ENCODE measurements at places on chromosomes 11 and 22.
A peak's percentile ranks its signal among the peaks of the same experiment; 100 is the strongest.

DNA sequence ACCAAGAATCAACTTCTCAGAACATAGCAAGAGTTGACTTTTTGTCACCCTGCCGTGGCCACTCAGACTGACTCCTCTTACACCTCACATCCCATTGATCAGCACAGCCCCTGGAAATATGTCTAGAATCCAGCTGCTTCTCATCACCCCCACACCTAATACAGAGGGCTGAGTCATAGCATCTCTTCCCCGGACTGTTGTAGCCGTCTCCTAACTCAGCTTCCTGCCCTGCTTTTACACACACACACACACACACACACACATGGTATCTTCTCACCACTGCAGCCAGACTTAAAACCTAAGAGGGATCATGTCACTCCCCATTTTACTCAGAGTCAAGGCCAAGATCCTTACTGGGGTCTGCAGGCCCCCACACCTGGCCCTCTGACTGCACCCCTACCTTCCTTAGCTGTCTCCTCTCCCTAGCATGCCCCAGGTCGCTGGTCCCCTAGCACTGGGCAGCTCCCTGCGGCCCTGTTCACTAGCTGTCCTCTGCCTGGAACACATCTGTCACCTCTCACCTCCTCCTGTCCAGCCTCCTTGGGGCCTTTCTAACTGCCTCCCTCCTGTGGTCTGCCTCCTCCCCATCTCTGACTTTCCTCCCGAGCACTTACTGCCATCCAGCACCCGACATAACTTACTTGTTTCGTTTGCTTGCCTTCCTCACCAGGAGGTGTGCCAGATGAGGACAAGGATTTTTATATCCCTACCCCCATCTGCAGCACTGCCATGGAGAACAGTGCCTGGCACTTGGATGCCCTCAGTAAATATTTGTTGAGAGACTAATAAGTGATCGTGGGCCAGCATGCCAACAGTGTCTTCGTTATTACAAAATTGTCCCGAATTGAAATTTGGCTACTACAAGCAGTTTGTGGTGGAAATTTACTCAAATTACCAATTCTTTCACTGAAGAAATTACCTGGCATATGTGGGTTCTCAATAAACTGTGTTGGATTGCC is 61.9 kb downstream of the BMAL1 start:
- DNase-seq: peak; percentile 26

- DNase-seq: no peak
Measured at GRCh38 chr22:24329453-24329852, 58.8 kb downstream of the SPECC1L start.

DNA sequence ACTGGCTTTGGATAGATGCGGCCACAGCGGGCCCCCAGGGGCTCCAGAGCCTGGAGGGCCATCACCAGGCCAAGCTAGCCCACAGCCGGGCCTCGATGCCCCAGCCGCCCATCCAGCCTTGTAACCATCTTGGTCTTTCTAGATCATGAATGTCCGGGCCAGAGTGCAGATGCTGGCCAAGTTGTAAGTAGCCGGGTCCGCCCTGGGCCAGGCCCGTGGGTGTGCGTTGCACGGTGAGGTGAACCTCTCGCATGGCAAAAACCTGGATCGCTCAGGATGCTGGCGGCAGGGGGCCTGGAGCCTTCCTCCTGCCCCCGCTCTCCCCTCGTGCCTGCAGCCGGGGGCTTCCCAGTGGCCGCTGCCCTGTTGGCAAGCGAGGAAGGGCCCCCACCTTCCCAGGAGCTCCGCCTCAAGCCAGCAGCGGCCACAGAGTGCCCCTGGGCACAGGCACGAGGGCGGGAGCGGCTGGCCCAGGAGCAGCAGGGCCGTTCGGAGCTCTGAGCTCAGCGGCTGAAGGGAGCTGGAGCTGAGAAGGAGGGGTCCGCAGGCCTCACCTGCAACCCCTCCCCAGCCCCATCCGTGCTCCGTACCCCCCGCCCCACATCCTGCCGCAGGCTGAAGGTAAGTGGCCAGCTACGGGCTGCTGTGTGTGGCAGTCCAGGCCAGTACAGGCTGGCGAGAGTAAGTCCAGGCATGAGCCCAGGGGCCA is 10.9 kb upstream of the MRPL23 start:
- DNase-seq: no peak

GRCh38 chr11:118997627-118998387 is at the start of gene CENATAC:
TSS of gene CENATAC (plus strand) at chr11:118998138. CDS start at chr11:118998198, 60 bp downstream.
- DNase-seq: peak; percentile 89

DNA sequence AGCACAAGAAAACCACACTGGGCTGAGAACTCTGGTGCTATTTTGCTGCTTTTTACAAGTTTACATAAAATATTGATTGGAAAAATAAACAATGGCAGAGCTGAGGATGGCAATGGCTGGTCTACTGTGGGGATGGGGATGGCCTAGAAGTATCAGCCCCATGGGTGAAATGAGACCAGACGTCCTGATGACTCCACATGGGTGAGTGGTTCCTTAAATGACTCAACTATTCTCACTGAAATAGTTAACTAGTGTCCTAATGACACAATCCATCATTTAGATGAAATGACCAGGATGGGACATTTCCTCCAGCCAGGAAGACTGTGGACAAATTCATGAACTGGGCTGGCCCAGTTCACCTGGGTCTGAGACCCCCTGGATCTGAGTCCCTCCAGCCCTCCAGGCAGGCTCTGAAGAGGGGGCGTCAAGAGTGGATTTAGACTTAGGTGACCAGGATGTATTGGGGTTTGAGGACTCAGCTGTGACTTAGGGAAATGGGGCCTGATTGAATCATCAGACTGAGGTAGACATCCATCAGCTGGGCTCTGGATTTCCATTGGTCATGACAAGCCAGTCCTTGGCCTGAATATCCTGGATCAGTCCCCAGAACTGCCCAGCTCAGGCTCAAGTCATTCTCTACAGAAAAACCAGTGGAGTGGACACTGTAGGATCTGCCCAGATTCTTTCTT is 98.2 kb upstream of the IGLL5 start:
- DNase-seq: no peak

GRCh38 chr11:15859411-15859810 is 496.9 kb downstream of the SOX6 start:
- DNase-seq: no peak

- DNase-seq: no peak
Measured at GRCh38 chr11:112087212-112087611, 539 bp downstream of the SDHD start.

- DNase-seq: no peak
Measured at GRCh38 chr22:23997092-23997491, 8.2 kb downstream of the GSTT4 start.

GRCh38 chr11:71488681-71489270 is 35.8 kb downstream of the NADSYN1 start:
- no peak for DNase-seq

- no peak for DNase-seq
Measured at GRCh38 chr11:34546511-34547209, 33.1 kb upstream of the ELF5 start.

- DNase-seq: no peak
Measured at GRCh38 chr22:17303840-17304779, 65.2 kb upstream of the CECR2 start.

DNA sequence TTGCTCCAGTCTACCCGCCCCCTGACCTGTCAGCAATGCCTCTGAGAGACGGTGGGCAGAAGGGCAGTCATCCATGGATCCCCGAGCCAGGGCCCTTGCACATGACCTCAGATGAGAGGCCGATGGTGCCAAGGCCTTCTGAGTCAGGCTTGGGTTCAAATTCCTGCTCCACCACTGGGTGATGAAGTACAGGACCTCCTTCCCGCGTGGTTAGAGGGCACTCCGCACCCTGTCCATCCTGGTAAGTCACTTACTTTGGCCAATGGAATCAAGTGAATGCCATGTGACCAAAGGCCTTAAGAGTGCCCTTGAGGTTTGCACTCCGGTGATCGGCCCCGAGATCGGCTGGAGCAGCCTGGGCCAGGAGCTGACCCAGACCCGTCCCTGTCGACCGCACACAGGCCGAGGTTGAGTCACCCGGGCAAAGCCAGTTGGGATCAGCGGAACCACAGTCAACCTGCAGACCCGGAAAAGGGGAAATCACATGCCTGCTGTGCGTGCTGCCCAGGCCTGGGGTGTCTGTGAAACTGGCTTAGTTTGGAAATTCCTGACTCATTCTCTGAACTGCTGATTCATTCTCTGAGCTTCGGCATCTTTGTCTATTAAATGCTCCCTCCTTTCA is 48.9 kb downstream of the RTL6 start:
- DNase-seq: peak; percentile 63

DNA sequence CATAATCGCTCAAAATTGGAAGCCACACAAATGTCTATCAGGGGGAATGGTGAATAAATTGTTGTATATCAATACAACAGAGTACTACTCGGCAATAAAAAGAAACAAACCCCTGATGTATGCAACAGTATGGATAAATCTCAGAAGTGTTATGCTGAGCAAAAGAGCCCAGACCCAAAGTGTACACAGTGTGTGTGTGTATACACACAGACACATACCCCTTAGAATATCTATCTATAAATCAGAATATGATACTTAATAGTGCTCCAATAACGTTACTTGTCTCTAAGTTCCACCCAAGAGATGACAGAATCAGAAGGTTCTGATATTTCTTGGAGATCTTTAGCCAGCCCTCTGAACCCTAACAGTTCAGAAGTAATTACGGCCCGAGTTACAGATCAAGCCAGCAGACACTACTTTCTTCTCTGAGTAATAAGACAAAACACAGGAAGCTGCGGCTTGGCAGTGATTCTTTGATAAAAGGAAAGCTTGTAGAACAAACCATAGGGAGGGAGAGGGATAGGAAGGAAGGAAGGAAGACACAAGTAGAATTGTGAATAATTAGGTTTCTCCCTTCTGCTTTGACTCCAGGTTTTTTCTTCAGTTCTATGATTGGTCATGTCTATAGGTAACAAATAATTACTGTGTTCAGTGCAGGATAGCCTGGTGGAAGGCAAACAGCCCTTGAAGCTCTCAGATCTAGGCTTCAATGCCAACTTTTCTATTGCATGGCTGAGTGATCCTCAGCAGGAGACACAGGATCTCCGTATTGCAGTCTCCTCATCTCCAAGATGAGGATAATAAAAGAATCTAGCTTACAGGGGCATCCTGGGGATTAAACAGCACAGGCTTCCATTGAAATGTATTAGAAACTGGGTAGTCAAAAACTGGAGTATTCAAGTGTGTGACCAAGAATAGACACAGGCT is 75.6 kb upstream of the TEAD1 start:
- DNase-seq: no peak

GRCh38 chr11:69560141-69560790 is 78.8 kb downstream of the LINC01488 start:
- DNase-seq: no peak

- no peak for DNase-seq
Measured at GRCh38 chr11:83054001-83054400, 17.7 kb downstream of the RAB30 start.

- no peak for DNase-seq
Measured at GRCh38 chr11:121592708-121593107, 139.9 kb upstream of the SORL1-AS1 start.

- DNase-seq: no peak
Measured at GRCh38 chr22:37016134-37016910, 2.9 kb downstream of the TST start.

- DNase-seq: no peak
Measured at GRCh38 chr22:22960307-22960706, 72.7 kb downstream of the IGLL5 start.

GRCh38 chr11:12070446-12071267 is 39.7 kb upstream of the MICAL2 start:
- no peak for DNase-seq

DNA sequence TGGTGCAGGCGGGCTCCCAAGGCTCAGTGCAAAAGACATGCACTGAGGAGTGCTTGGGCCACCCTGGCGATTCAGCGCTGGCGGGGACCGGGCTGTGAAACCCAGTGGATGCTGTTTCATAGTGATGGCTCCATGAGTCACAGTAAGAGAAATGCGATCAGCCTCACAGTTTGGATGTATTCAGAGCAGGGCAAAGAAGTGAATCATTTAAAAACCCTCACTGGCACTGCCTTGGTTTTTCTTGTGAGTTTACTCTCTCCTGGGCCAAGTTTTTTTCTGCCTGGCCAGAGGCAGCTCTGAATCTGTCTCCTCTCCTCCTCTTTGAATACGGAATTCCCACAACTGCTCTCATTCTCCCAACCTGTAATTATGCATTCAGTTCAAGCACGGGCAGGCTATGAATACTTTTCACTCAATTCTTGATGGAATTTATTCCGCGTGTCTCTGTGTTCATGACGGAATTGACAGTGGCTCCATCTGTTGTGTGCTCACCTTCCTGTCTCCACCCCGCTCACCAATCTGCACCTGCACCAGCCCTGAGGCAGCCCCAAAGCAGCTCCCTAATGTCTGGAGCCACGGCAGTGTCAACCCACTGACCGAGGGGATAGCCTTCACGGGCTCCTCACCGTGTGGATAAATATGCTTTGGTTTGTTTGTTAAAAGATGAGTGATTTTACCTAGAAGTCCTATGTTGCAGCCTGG is 14.9 kb downstream of the ADAMTS8 start:
- peak; percentile 50 for DNase-seq

GRCh38 chr11:104098132-104098531 is 61.7 kb downstream of the DDI1 start:
- no peak for DNase-seq

DNA sequence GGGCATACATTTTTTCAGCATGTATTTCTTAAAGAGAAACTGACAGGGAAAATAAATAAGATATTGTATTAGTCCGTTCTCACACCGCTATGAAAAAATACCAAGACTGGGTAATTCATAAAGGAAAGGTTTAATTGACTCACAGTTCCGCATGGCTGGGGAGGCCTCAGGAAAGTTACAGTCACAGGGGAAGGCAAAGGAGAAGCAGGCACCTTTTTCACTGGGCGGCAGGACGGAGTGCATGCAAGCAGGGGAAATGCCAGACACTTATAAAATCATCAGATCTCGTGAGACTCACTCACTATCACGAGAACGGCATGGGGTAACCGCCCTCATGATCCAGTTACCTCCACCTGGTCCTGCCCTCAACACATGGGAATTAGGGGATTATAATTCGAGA is 44.2 kb downstream of the PPFIA1 start:
- no peak for DNase-seq
